GM04504 (cell line): ENCODE measurements at places on chromosomes 5 and 9.

- DNase-seq, result no peak
These were observed 255.8 kb downstream of the ROR2 start for GRCh38 chr9:91694081-91694870.

DNA sequence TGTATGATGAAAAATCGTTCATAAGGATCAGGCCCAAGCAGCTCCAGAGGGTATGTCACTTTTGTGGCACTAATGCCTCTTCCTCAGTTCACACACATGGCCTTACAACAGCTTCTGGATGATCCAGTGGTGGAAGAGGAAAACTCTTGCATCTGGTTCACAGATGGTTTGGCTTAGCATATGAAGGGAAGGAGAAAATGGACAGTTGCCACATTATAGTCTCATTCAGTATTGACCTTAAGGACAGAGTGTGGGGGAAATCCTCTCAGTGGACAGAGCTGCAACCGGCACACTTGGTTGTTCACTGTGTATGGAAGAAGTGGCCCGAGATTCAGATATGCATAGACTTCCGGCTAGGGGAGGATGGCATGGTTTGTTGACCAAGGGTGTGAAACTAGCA lies 22.8 kb downstream of the C9orf57 start:
- peak; percentile 45 for DNase-seq

DNA sequence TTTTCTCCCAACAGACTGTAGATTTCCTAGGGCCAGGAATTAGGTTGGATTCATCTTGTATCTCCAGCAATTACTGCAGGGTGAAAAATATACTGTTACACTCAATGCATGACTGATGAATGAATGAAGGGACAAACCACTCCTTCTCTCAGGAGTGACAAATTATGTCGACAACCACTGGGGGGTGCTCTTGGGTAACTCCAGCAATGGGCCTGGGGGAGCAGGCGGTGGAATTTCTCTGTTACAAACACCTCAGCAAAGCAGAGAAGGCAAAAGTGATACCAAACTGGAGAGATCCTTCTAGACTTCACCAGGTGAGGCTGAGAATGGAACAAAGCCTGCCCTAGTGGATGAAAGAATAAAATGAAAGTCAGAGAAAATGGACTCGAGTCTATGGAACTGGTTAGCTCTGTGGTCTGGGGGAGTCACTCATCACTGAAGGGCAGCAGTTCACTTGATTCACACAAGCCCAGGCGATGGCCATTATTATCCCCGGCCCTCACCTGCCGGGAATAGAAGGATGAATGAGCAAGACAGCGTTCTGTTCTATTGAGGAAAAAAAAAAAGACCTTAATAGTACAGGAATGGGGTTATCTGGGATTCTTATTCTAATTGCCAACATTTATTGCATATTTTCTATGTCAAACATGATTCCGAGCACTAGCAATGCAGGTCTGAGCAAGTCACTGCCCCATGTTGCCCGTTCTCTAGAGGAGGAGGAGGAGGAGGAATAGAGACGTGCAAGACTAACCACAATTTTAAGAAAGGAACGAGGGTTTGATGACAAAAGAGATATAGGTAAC lies 341.1 kb downstream of the ASTN2 start:
- DNase-seq, result no peak

DNA sequence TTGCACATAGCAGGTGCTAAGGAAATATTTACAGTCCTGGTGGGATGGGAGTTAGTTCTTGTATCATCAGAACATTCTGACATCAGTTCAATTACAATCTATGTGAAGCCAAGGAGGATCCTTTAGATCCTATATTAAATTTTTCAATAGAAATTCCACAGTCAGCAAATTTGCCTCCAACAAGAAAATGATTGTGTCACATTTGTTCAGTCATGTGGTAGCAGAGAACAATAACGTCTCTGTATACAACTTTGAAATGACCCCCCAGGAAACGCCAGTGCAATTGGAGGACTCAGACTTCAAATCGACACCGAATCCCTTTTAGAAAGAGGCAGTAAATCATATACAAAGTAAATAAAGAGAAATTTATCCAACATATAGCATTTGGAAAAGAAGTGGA lies 392.1 kb downstream of the DTWD2 start:
- no peak for DNase-seq

DNA sequence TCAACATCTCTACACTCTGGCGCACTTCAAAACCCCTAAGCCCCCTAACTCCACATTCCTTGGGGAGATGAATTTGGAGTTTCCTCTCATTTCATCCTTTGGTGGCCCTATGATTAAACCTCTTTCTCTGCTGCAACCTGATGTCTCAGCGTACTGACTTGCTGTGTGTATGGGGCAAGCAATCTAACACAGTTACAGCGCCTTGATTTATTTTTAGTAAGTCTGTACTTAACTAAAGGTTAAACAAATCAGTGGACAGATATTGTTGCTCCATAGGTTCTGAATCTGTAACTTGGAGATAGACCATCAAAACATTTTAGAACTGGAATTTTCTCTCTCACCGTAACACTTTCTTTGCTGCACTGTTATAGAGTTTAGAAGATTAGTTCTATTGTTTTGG lies 452.8 kb downstream of the IRX1 start:
- no peak for DNase-seq

- DNase-seq, result peak; percentile 58
These were observed 6.8 kb upstream of the CEP120 start for GRCh38 chr5:123429993-123430392.
